ENCODE measurements at places on chromosomes 11 and 22.

- DNase-seq, result no peak
Measured at GRCh38 chr11:75246671-75247350, 6.2 kb downstream of the TPBGL start.

DNA sequence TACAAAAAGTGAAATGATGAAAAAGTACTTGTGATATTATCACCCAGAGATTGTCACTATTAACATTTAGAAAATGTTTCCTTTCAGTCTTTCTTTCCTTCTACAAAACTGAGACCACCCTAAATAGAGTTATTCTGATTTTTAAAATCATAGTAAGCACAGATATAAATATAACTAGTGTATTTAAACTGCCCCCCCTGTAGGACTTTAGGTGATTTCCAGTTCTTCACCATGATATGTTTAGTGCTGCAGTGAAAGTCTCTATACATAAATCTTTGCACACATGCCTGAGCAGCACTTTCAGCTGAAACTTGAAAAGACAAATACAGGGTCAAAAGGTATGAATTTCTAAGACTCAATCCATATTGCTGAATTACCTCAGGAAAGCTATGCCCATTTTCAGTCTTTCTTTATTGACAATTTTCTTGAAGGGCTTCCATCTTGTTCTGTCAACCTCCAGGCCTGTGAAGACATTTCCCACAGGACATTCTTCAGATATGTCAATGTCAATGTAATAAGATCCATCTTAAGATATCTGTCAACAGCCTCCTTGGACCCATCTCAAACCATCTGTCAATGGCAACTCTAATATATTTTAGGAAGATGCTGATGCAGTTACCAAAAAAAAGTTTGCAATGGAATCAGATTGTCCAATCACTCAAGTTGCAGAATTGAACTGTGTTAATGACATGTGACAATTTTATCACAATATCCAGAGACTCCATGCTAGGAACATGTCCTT lies 30.8 kb upstream of the LDLRAD3 start:
- DNase-seq, result no peak

GRCh38 chr11:121839781-121840180 lies 276.2 kb downstream of the BLID start:
- DNase-seq, result no peak

GRCh38 chr11:44403176-44403575 lies 93.2 kb upstream of the ALX4 start:
- DNase-seq, result no peak

DNA sequence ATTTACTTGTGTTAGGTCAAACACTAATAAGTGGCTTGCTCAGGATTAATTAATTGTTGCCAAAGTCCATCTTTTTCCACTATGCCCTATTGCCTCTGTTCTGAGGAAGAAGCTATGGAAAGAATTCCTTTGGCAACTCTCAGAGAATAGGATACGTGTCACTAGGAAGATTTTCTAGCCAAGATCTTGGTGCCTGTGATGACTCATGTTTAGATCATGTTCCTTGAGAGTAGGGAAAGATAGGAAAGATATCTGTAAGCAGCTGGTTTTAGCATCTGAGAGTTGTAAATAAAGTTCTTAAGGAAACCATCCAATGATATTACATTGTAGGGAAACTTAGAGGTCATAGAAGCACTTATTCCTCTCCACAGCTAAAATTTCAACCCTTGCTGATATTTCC lies 15.7 kb downstream of the SLN start:
- no peak for DNase-seq

GRCh38 chr11:863023-863909 lies 20.6 kb downstream of the TSPAN4 start:
- no peak for DNase-seq

DNA sequence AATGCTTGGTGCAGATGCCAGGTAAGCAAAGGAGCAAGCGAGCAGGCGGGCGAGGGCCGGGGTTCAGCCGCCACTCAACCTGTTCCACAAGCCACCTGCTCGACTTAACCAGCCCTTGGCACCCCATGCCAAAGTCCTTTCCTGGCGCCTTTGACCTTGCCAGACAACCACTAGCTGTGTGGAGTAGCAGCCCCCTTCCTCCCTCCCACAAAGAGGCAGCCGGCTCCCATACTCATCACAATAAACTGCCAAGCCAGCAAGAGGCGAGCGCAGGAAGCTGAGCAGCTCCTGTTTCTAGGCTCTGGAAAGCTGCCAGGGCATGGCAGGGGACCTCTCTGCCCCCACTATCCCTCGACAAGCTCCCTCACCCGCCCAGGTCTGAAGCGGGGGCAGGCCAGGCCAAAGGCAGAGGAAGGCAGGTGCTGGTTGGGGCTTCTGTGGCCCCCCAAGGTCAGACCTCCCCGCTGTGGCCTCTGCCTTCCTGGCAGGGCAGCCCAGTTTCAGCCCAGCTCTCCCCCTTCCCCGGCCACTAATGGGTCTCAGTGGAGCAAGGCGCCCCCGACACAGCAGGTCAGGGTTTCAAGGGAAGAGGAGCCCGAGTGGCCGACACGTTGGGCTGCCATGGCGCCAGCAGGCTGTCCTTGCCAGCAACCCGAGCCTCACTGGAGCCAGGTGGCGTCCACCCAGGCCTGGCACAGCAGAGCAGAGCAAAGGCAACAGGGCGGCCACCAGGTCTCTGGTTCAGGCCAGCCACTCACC lies 15.3 kb downstream of the MACROD1 start:
- DNase-seq, result no peak

DNA sequence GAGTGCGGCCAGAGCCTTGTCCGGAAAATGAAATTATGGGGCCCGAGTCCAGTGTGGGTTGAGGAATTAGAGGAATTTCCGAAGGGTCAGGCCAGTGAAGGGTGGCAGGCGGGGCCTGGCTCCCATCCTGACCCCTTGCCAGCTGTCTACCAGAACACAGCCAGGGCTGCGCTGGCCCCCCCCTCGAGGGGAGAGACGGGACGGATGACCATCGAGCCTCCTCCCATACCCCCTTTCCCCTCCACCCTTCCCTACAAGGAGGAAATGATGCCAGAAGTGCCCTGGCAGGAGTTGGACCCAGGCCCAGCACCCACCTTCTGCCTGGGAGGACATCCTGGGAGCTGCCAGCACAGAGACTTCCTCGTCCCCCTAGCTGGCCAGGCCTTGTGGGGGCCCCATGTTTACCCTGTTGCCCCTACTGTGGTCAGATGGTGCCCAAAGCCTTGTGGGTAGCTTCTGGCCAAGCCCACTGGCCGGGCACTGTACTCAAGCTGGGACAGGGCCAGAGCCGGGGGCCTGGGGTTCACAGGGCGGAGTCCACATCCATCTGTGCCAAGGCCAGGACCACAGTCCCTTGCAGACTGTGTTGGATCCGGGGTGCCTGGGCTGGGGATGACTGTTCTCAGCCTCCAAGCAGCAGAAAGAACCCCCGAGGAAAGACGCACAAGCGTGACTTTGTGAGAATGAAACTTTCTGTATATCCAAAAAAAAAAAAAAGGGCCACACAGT lies 20.8 kb downstream of the ARVCF start:
- DNase-seq, result no peak

DNA sequence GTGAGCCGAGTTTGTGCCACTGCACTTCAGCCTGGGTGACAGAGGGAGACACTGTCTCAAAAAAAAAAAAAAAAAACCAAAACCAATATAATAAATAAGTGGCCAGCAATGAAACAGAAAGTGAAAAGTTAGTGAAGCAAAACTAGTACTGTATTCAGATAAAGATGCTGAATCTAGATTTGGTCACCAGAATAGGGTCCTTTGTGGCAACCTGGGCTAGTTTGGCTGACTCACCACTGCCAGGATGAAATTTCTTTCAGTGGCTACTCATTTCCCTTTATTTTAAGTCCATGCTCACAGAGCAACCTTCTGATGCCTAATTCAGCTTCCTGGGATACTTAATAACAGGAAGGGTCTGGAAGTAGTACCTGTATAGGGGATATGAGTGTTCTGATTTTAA lies 26.0 kb downstream of the LIMK2 start:
- DNase-seq, result no peak

DNA sequence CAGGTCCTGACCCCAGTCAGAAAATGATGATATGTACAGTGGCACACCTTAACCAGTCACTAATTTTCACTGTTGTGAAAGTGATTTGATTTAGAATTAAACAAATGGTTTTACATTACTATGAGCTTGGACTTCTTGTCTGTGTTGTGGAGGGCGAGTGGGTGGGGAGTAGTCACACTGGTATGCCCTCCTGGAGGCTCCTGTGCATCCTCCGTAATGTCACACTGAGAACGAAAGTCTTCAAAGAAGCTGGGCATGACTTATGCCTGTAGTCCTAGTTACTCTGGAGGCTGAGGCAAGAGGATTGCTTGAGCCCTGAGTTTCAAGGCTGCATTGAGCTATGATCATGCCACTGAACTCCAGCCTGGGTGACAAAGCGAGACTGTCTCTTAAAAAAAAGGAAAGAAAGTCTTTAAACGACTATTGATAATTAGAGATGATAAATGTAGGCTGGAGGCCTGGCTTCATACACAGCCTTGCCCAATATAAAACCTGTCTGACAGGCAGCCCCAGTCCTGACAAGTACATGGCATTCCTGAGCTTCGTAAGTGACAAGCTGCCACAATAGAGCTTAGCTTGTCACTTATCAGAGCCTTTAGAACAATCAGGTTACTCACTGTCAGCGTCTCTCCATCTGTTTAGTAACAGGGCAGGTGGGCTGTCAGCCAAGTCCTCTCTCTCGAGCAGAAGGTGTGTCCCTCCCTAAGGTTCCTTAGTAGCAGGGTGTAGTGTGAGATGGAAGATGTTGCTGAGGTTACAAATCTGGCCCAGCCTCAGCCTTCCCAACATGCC lies 5.0 kb upstream of the LIMK2 start:
- peak; percentile 15 for DNase-seq

DNA sequence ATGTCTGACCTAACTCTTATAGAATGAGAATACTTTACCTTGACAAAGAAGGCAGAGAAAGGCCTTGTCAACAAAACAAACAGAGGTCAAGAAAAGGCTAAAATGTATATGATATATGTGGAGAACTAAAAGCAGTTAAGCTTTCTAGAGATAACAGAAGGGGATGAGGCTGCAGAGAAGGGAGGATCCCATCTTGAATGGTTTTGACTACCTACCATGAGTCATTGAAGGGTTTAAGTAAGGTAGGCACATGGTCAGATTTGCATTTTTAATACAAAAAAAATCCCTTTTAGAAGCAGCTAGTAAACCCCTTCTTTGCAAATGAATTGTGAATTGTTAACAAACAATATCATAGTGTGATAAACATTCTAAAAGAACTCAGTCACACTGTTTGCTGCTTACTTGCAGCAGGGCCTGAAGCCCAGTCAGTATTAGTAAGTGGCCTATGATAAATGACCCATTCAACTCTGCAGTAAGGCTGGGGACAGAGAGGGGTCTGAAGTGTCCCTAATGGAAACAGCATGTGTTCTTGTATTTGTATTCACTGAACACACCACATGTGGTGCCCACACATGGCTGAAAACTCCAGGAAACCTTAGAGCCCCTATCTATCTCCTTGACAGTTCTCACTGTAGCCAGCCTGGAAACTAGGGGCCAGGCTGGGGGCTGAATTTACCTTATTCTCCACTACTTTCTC lies 328.8 kb upstream of the PITPNB start:
- DNase-seq, result no peak

DNA sequence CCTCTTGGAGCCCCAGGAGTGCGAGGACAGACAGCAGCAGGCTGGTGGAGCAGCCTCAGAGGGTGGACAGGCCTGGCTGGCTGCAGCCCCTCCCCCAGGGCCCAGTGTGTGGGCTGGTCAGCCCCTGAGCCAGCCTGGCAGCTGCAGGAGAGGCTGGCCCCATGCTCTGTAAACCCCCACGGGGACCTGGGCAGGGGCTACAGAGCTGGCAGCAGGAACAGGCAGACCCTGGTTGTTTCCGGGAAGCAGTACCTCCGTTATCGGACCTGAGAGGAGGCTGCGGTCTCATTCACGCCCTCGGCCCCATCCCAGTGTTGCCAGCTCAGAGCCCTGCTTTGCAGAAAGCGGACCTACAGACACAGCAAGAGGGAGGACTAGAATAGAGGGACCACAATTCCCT lies 38.5 kb upstream of the COMT start:
- no peak for DNase-seq

- no peak for DNase-seq
Measured at GRCh38 chr22:49208004-49208402, 619.7 kb downstream of the BRD1 start.

DNA sequence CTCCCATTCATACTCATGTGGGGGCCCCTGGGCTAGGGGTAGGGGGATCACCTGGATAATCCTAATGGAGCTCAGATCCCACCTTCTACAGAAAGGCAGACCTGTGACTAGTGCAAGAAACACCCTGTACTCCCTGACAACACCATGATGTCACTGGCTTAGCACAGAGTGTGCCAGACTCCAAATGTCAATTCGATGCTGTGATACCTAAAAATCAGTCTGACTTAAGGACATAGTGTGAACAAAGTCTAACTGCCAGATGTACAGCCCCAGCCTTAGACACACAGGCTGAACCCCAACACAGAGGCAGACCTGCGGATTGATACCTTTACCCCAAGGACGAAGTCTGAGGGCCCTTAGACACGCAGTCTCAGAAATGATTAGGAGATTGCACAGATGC lies 8.5 kb downstream of the ABCC8 start:
- no peak for DNase-seq

GRCh38 chr11:68106165-68106940 lies 14.8 kb downstream of the CHKA start:
- DNase-seq, result no peak

DNA sequence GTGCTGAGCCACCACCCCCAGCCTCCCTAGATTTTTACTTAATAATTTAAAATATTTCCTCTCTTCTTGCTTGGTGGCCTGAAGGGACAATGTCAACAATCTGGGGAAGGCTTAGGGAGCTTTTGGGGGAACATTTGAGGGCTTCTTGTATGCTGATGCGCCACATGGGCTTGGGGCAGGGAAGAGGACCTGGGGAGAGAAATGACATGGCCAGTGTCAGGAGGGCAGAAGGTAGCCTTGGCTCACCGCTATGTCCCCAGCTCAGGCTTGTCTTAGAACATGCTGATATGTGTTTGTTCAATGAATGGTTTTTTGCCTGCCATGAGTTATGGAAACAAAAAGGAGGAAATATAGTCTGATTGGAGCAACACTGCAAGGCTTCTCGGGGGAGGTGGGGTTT lies 51.6 kb downstream of the ST14 start:
- DNase-seq, result no peak

GRCh38 chr22:29219881-29220670 lies 14.4 kb downstream of the EMID1 start:
- DNase-seq, result no peak

DNA sequence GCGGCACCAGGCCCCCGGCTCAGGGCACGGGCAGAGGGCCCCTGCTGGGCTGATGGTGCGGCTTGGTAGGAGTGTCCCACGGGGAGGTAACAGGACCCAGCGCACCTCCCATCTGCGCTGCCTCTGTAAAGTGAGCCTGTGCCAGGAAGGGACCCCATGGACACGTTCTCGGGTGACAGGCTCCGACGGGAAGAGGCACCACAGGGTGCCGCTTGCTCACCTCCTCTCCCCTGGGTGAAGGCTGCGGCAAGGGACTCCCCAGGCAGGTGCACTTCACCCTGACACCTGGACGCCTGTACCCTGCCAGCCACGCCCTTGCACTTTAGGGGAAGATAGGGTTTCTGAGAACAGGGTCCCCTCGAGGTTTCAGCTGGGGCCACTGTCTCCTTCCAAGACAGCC lies 48.1 kb downstream of the SHANK2 start:
- DNase-seq, result no peak

GRCh38 chr11:95138448-95138847 lies 48.8 kb downstream of the ENDOD1 start:
- no peak for DNase-seq

GRCh38 chr22:44901301-44901700 lies 108.5 kb downstream of the PHF21B start:
- DNase-seq, result no peak

Data from stimulated activated CD4-positive, alpha-beta T cell treated with anti-CD3 and anti-CD28 coated beads, Interleukin-2, amount 100 ng/mL, for 48 hours (primary cell).